Activated naive CD8-positive, alpha-beta T cell treated with anti-CD3 and anti-CD28 coated beads, Interleukin-2, amount 10 ng/mL, durations not matched to agents 7 days and 5 days (primary cell): ENCODE measurements at places on chromosomes 5 and 9.

DNA sequence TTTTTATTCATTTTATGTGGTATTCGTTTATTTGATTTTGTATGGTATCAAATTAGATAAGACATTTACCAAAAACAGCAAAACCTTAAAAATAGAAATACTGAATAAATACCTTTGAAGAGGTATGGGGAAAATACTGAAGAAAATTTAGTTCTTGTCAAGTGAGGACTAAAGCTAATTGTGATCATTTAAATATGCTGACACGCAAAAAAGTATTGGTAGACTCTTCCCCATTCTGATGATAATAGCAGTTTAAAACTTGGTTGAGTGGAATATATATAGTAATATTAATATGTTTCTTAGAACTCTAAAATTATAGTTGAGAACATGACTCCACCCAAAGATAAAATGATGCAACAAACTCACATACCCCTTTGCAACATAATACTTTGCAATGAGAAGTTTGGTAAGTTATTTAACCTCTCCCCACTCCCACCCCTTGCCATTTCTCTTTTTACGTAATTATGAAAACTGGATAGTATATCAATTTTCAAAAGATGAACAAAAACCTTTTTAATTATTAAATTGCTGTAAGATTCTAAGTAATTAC lies 30.1 kb upstream of the SNX24 start:
- H3K4me3 ChIP-seq = no peak overlapping the region
- no peak overlapping the region for H3K27ac ChIP-seq
- H3K27me3 ChIP-seq = no peaks in the 10 kb centered on the region
- no peak for DNase-seq

DNA sequence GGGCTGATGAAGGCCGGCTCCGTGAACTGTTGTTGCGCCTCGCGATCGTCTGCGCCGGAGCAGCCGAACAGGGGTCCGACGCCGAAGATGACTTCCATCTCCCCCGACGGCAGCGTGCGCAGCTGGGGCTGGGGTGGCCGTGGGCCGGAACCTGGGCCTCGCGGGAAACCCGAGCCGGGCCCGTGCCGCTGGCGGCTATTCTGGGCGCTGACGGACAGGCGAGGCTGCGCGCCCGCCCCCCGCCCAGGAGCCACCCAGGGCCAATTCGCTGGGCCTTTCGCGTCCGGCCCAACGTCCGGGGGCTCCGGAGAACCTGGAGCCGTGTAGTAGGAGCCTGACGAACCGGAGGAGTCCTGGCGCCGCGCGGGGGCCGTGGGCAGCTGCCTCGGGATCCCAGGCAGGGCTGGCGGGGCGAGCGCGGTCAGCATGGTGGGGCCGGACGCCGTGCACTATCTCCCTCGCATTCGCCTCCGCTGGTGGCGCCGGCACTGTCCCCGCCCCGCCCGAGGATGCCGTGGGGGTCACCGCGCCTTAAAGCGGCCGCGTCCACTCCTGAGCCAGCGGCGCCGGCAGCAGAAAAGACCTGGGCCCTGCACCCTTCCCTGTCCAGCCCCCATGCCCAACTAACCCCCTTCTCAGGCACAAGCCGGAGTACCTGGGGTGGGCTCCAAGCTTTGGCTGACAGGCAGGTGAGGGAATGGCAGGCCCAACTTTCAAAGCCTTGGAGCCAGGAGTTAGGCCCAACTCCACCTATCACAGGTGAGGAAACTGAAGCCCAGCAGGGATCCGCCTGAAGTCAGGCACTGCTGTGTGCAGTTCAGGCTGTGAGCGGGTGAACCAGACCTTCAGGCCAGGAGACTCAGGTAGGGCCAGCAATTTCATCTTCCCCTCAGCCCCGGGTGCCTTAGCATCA lies at the start of gene PROB1:
PROB1 (minus strand) TSS at position 451 of the 913 bp plus-strand sequence; CDS start at position 428, 23 bp downstream.
- no peaks in the 10 kb centered on the region for H3K27me3 ChIP-seq
- peak within 1 kb of the TSS; percentile 96 for H3K4me3 ChIP-seq
- H3K4me1 ChIP-seq = peaks cover 45% of the 10 kb centered on the region
- DNase-seq = no peak

DNA sequence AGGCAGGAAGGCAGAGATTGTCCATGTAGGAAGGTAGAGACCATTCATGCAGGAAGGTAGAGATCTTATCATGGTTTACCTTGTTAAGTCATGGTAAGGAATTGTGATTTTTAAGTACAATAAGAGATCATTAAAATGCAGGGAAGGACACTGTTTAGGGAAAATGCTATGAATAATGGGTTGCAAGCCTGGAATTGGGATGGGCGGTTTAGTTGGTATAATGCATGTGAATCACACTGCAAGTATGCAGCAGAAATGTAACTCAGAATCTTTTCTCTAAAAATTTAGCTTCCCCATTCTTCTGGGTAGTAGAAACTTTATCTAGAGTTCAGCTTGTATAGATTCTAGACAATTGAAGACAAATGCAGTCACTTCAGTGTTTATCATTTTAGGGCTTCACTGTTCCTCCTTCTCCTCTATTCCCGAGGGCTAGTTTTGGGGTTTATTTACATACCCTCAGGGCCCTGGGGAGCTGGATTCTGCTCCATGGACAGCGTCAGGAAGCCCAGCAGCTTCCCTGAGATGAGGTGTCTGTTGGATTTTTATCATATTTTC lies 212.0 kb downstream of the SREK1 start:
- no peak overlapping the region for H3K4me3 ChIP-seq
- no peaks in the 10 kb centered on the region for H3K36me3 ChIP-seq
- peaks cover 2% of the 10 kb centered on the region for H3K27me3 ChIP-seq

DNA sequence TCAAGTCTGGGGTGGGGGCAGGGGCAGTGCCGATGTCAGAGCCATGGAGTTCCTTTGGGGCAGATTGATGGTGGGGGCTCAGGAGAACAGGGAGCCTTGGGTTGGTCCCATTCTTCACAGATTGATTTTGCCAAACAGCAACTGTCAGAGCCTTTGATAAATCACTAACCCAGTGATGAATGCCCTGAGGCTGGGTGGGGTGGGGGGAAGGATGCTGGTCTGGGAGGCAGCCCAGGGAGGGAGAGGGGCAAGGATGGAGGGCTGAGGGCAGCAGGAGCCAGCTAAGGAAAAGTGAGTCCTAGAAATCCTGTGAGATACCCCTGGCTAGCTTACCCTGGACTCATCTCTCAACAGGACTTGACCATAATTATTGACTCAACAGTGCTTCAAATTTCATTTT lies 60.1 kb upstream of the ARAP3 start:
- no peak overlapping the region for H3K4me3 ChIP-seq
- no peaks in the 10 kb centered on the region for H3K4me1 ChIP-seq
- no peaks in the 10 kb centered on the region for H3K36me3 ChIP-seq
- no peak overlapping the region for H3K27ac ChIP-seq
- no peak for DNase-seq
- H3K27me3 ChIP-seq = peaks cover 22% of the 10 kb centered on the region

DNA sequence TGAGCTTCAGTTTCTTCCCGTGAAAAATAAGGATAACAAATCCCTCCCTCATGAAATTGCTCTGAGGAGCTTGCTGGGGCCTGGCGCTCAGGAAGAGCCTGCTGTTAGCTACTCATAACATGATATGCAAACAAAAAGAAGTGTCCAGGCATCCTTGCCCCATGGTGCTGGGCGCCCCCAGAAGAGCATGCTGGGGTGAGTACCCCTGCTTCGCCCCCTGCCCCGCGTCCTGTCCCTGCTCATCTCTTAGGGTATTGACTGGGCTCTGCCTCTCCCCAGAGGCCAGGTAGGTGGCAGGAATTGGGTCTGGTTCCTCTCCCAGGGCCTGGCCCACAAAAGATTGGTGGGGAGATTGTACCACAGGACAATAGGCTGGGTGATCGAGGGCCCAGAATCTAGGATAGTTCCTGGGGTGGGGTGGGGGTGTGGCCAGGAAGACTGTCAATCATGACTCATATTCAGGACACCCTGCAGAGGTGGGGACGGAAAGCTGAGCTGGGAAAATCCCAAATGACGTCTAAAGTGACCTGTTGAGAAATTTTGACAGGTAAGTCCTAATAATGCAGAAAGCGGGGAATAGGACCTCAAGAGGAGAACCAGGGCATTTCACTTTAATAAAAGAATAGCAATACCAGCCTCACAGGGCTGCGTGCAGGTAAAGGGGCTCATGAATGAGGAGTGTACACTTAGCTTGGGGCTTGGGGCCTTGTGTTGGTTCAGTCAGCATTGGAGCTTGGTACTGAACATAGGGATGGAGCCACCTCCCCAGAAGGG lies 8.9 kb downstream of the PITX1 start:
- DNase-seq = peak; percentile 10
- peaks cover 7% of the 10 kb centered on the region for H3K4me1 ChIP-seq
- no peak overlapping the region for H3K27ac ChIP-seq
- H3K27me3 ChIP-seq = peaks cover 58% of the 10 kb centered on the region

GRCh38 chr9:89802781-89803355 lies 198.1 kb downstream of the GADD45G start:
- H3K4me1 ChIP-seq = peaks cover 7% of the 10 kb centered on the region
- H3K27ac ChIP-seq = no peak overlapping the region
- no peak overlapping the region for H3K4me3 ChIP-seq
- peaks cover 22% of the 10 kb centered on the region for H3K27me3 ChIP-seq
- DNase-seq = no peak

- H3K27ac ChIP-seq = no peak overlapping the region
- H3K27me3 ChIP-seq = no peaks in the 10 kb centered on the region
- no peaks in the 10 kb centered on the region for H3K4me1 ChIP-seq
- no peak for DNase-seq
- no peaks in the 10 kb centered on the region for H3K36me3 ChIP-seq
- H3K4me3 ChIP-seq = no peak overlapping the region
Observed at GRCh38 chr5:153641183-153641688, 150.8 kb downstream of the GRIA1 start.

- no peaks in the 10 kb centered on the region for H3K36me3 ChIP-seq
- H3K27ac ChIP-seq = no peak overlapping the region
- peaks cover 4% of the 10 kb centered on the region for H3K4me1 ChIP-seq
- DNase-seq = no peak
- no peak overlapping the region for H3K4me3 ChIP-seq
- peaks cover 14% of the 10 kb centered on the region for H3K27me3 ChIP-seq
Observed at GRCh38 chr5:150103678-150104549, 17.6 kb upstream of the CSF1R start.
